Uterus (tissue), 4 donors: ENCODE measurements at places on chromosomes 16 and 17. TPM values are rescaled to one million over a fixed set of nuclear protein-coding genes. Genes with fewer than 3 reads are reported as not detected.

DNA sequence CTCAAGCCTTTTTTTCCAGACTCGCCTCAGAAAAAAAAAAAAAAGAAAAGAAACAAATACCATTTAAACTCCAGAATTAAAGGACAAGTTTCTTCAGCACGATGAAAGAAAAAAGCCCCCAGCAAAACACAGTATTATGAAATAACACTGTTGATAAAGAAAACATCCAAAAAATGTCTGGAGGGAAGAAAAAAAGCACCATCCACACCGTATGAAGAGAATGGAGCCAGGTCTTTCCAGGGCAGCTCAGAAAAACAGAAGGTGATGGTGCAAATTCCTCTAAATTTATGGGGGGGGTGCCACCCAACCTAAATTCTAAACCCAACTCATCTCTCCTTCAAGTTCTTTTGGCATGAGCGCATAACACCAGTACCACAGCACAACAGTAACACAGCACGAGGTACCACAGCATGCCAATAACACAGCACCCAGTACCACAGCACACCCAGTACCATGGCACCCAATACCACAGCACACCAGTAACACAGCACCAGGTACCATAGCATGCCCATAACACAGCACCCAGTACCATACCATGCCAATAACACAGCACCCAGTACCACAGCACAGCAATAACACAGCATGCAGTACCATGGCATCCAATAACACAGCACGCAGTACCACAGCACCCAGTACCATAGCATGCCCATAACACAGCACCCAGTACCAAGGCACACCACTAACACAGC is 19.0 kb downstream of the AXIN1 start:
- H3K36me3 ChIP-seq, result no peaks in the 10 kb centered on the region
- no peak overlapping the region for H3K4me3 ChIP-seq
- no peaks in the 10 kb centered on the region for H3K27me3 ChIP-seq
- H3K4me1 ChIP-seq, result no peaks in the 10 kb centered on the region
- no peak for DNase-seq
- no peak overlapping the region for H3K27ac ChIP-seq

DNA sequence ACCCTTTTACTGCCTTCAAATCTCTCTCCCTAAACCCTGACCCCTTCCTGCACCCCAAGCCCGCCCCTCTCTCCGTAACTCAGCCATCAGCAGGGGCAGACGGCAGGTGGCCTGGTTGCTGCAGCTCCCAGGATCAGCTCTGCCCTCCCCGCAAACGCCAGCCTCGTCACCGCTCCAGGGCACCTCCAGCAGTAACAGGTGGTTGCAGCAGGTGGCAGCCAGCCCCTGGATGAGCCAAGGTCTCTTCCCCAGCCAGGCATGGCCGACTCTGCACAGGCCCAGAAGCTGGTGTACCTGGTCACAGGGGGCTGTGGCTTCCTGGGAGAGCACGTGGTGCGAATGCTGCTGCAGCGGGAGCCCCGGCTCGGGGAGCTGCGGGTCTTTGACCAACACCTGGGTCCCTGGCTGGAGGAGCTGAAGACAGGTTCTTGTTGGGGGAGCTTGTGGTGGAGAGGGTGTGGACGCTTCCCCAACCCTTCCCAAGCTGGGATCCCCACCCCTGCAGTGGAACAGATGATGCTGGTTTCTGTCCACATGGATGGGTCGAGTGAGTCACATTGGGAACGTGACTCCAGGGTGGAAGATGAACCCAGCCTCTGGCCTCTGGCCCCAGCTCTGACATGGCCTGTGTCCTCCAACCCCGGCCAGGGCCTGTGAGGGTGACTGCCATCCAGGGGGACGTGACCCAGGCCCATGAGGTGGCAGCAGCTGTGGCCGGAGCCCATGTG is 558 bp downstream of the HSD3B7 start:
- no peaks in the 10 kb centered on the region for H3K27me3 ChIP-seq
- DNase-seq, result peak; percentile 37
- H3K4me3 ChIP-seq, result peak overlapping the region; percentile 46
- peak overlapping the region; percentile 67 for H3K27ac ChIP-seq

Gene CACNA1H
- 42.8 TPM for total RNA-seq

DNA sequence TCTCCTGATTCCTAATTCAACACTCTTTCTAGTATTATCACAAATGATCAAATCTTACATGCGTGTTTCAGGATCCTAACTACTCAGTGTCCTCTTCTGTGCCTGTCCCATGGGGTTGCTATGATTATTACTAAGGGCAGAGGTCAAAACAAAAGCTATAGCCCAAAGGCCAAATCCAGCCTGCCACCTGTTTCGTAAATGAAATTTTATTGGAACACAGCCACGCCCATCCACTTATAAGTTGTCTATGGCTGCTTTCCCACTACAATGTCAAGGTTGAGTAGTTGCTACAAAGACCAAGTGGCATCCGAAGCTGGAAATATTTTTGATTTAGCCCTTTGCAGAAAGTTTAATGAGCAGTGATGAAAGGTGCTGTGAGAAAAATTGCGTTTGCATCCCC is 336.6 kb downstream of the TMEM114 start:
- H3K4me3 ChIP-seq, result no peak overlapping the region
- H3K36me3 ChIP-seq, result no peaks in the 10 kb centered on the region
- no peaks in the 10 kb centered on the region for H3K27me3 ChIP-seq
- no peaks in the 10 kb centered on the region for H3K4me1 ChIP-seq

- H3K27ac ChIP-seq, result peak overlapping the region; percentile 98
- H3K36me3 ChIP-seq, result no peaks in the 10 kb centered on the region
- no peaks in the 10 kb centered on the region for H3K27me3 ChIP-seq
Measured at GRCh38 chr17:68384471-68384870, 72.8 kb downstream of the WIPI1 start.

GRCh38 chr16:69486272-69486671 is 61.9 kb downstream of the CYB5B start:
- no peak for DNase-seq
- no peak overlapping the region for H3K4me3 ChIP-seq
- no peaks in the 10 kb centered on the region for H3K27me3 ChIP-seq
- no peaks in the 10 kb centered on the region for H3K36me3 ChIP-seq
- no peaks in the 10 kb centered on the region for H3K4me1 ChIP-seq
- H3K27ac ChIP-seq, result no peak overlapping the region

- peaks cover 6% of the 10 kb centered on the region for H3K4me1 ChIP-seq
- peak overlapping the region; percentile 86 for H3K4me3 ChIP-seq
- H3K36me3 ChIP-seq, result no peaks in the 10 kb centered on the region
- H3K27me3 ChIP-seq, result no peaks in the 10 kb centered on the region
- no peak for DNase-seq
Measured at GRCh38 chr17:57256708-57257112, 387 bp downstream of the MSI2 start.
